ENCODE measurements at places on chromosomes 12 and 14. TPM values are rescaled to one million over a fixed set of nuclear protein-coding genes. Genes with fewer than 3 reads are reported as not detected.

Gene CLEC4D
- 0.23 TPM for polyA plus RNA-seq

Gene ATXN7L3B
- polyA plus RNA-seq = 42.2 TPM

Gene SLC17A8
- polyA plus RNA-seq = 0.06 TPM

Gene ASIC1
- polyA plus RNA-seq = 9.1 TPM
